Fibroblast of villous mesenchyme (primary cell): ENCODE measurements at places on chromosomes 6 and 20.

GRCh38 chr6:105757512-105758200 is 328.5 kb upstream of the PRDM1 start:
- no peak for DNase-seq

DNA sequence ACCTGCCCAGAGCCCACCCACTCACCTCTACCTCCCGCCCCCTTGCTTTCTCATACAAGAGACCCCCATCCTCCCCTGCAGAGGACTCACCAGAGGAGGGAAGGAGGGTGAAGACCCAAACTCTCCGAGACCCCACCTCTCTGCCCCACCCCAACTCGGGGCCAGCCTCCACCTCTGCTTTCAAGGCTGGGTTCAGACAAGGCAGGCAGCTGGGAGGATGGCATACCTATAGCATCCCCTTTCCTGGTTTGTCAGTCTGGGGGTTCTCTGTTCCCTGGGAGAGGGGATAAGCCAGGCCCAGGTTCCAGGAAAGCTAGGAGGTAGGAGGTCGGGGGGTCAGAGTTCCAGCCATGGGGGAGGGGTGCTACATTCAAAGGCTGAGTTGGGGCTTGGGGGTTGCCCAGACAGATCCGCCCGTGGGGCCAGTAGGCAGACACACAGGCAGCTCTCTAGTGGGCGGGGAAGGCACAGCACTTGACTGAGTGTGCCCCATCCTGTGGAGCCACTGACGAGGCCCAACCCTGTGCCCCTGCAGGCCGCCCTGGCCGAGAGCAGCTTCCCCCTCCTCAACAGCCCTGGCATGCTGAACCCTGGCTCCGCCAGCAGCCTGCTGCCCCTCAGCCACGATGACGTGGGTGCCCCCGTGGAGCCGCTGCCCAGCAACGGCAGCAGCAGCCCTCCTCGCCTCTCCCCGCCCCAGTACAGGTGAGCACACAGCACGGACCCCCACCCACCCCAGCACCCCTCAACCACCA is 40.8 kb upstream of the MDFI start:
- no peak for DNase-seq

DNA sequence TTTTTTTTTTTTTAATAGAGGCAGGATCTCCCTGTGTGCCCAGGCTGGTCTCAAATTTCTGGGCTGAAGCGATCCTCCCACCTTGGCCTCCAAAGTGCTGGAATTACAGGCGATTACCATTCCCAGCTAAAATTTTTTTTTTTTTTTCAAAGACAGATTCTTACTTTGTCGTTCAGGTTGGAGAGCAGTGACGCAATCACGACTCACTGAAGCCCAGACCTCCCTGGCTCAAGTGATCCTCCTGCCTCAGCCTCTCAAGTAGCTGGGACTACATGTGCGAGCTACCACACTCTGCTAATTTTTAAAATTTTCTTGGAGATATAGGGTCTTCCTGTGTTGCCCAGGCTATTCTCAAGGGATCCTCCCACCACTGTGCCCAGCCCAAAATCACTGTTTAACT is 58.0 kb upstream of the MYO6 start:
- peak; percentile 23 for DNase-seq

DNA sequence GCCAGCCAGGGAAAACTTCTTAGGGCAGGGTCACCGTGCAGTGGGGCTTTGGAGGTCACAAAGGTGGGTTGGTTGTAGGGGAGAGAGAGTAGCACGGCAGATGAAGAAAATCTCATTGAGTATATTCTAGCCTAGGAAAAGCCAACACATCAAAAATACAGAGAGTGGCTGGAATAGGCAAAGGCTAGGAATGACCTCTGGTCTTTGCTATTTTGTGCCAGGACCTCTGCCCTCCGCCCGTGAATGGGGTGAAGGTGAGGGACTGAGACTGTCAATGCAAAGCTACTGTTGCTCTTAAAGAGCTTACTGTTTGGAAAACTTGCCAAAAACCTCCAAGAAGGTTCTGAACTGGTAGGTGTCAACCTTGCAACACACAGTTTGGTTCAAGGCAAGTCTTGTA is 346.7 kb downstream of the CDH26 start:
- no peak for DNase-seq

- DNase-seq: peak; percentile 31
These were observed 1.0 kb downstream of the AFDN start for GRCh38 chr6:167827583-167828324.

DNA sequence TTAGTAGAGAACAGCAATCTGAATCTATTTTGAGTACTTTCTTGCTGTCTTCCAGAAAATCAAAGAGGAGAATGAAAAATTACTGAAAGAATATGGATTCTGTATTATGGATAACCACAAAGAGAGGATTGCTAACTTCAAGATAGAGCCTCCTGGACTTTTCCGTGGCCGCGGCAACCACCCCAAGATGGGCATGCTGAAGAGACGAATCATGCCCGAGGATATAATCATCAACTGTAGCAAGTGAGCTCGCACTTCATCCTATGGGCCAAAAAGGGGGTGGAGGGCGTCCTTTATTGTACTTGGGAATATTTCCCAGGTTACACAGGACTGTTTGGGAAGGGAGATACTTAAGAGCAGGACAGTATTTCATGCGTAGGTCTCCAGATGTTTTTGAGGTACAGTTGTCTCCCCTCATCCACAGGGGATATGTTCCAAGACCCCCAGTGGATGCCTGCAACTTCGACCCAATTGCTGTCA is 37.3 kb upstream of the PLCG1 start:
- DNase-seq: no peak

DNA sequence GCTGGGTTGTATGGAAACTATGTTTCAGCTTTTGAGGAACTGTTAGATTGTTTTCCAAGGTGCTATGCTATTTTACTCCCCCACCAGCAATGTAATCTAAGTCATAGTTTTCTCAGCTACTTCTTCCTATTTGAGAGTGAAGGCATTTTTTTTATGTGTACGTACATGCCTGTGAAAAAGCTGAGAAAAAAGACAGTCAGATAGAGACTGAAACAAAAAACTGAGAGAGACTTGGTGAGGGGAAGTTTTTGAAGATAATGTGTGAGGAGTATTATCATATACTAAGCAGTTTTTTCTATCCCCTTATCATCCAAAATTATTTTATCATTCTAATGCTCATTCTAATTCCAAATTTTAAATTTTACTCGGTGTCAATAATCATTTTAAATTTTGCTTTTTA is 780.0 kb downstream of the BCKDHB start:
- DNase-seq: no peak

DNA sequence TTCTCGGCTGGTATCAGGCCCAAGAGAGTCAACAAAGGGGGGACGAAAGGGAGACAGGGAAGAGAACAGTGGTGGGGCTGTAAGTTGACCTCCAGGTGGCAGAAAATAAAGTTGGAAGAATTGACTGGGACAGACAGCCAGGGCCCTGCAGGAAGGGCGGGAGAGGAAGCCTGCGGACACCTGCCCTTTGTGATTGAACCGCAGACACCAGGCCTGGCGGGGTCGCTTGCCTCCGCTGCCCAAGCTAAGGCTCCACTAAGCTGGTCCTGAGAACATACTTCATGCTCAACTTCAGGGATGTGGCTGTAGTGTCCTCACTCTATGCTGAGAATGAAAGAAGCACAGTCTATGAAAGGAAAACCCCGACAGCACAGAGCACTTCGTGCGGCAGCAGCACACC is 53.8 kb downstream of the RPP40 start:
- DNase-seq: no peak

GRCh38 chr6:5302995-5303622 is 41.8 kb downstream of the FARS2 start:
- DNase-seq: no peak

DNA sequence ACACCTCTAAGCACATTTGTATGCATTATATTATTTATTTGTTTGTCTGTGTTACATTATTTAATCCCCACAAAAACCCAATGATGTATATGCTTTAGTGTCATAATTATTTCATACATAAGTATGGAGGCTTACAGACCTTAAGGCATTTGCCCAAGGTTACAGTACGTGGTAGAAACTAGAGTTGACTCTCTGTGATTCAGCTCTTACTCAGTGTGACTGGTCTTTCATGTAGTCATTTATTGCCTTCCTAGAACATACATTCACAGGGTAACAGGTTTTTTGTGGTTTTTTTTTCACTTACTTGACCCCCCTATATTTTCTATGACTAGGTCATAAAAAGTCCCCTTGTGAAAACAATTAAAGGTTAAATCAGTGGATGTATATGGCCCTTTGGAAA is 566.8 kb downstream of the TFAP2A start:
- DNase-seq: no peak

DNA sequence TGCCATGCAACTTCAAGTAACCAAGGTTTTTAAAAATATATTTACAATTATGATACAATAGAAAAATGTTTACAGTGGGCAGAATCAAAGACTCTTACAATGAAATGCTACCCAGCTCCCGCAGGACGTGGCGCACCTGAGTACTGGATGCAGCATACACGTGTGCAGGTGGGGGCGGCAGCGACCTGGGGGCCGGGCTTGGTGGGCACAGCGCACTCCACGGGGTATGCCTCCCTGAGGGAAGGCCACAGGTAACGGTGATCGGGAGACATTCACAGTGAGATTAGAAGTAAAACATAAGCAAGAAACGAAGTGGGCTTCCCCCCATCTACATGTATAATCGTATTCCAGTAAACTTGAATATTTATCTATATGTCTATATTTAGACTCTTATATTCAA is 54.2 kb downstream of the WDR27 start:
- DNase-seq: no peak

DNA sequence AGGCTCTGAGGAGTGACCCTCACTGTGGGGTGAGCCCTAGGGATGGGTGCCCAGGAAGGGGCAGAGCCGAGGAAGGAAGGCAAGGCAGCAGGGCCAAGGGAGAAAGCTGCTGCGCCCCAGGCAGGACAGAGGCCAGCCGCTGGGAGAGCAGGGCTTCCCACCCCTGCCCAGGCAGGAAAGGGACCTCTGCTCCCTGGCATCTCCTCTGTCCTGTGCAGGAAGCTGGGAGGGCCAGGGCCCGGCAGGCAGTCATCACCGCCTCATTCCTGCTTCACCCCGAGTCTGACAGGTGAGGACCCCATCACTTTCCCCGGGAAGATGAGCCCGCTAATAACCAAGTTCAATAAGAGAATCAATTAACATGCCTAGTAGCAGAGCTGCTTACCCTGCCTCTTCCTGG is 81.3 kb downstream of the EDN3 start:
- no peak for DNase-seq

DNA sequence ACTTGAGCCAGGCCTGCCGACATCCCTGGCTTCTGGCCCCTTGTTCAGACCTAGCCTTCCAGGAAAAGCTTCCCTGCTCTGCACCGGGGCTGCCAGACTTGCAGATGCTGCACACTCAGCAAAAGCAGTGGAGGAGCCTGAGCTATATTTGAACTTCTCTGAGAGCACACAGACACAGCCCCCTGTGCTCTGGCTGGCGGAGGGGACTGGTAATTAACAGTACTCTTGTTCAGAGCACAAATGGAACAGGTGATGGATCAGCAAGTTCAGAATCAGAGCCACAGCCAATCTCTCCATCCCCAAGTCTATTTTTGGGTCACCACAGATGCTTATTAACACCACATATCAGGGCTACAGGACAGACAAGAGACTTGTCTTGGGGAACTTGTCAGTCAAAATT is 27.6 kb upstream of the RIMS4 start:
- no peak for DNase-seq

- peak; percentile 66 for DNase-seq
These were observed 128.8 kb upstream of the PDE7B start for GRCh38 chr6:135722679-135723078.

- DNase-seq: no peak
These were observed 16.2 kb downstream of the CST7 start for GRCh38 chr20:24965065-24965919.

DNA sequence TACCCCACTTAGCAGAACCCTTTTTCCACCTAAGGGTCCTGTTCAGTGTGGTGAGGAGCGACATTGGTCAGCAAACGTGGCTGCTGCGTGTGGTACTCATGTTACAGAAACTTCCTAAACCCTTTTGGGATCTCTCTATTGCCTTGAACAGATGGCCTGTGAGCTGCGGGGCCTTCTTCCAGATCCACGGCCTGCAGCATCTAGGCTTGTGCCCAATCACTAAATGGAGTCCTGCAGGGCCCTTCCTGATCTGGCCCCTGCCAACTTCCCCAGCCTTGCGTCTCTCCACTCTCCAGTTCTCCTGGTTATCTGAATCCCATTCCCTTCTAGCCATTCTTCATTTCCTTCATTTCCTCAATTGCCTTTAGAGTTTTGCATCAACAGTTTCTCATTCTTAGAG is 85.6 kb downstream of the PDE7B start:
- DNase-seq: no peak
